NCI-H446 (cell line): ENCODE measurements at places on chromosomes 1 and 21.

GRCh38 chr1:27087371-27088220 is 67.3 kb downstream of the SLC9A1 start:
- DNase-seq, result no peak

DNA sequence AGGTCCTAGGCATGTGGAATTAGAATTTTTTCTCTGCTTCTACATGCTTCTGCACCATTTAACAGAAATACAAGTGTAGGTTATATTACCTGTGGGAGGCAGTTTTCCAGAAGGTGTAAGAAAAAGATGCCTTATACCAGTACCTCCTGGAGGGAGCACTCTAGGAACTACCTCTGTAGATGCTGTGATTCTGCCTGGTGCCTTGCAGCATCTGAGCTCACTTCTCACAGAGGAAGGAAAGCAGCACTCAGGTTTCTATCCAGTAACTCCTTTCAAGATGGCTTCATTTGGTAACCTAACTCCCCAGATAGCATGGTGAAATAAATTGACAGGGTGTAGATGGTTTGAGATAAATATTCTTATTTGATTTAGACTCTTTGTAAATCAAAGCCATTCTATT is 50.3 kb downstream of the GIPC2 start:
- no peak for DNase-seq

- peak; percentile 29 for DNase-seq
These were observed 272.9 kb upstream of the TMEM51 start for GRCh38 chr1:14880456-14881316.

- DNase-seq, result no peak
These were observed 267.2 kb upstream of the PLXNA2 start for GRCh38 chr1:208511242-208511860.
